ENCODE measurements at places on chromosomes 6 and 20.

DNA sequence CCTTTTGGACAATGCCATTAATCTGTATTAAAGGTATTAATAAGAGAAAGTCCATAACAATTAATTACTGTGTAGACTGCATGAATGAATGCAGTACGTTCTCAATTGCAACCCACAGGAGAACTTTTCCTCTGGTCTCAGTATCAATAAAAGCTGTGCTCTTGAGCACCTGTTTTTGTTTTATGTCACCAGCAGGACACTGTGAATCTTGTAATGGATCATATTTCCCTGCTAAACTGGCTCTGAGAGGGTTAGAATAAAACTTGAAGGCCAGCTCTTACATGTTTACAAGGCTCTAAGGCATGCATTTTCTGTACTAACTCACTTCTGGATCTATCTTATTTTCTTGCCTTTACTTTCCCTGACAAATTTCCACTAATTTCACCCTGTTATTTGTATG lies 214.3 kb upstream of the PLN start:
- no peak for DNase-seq

DNA sequence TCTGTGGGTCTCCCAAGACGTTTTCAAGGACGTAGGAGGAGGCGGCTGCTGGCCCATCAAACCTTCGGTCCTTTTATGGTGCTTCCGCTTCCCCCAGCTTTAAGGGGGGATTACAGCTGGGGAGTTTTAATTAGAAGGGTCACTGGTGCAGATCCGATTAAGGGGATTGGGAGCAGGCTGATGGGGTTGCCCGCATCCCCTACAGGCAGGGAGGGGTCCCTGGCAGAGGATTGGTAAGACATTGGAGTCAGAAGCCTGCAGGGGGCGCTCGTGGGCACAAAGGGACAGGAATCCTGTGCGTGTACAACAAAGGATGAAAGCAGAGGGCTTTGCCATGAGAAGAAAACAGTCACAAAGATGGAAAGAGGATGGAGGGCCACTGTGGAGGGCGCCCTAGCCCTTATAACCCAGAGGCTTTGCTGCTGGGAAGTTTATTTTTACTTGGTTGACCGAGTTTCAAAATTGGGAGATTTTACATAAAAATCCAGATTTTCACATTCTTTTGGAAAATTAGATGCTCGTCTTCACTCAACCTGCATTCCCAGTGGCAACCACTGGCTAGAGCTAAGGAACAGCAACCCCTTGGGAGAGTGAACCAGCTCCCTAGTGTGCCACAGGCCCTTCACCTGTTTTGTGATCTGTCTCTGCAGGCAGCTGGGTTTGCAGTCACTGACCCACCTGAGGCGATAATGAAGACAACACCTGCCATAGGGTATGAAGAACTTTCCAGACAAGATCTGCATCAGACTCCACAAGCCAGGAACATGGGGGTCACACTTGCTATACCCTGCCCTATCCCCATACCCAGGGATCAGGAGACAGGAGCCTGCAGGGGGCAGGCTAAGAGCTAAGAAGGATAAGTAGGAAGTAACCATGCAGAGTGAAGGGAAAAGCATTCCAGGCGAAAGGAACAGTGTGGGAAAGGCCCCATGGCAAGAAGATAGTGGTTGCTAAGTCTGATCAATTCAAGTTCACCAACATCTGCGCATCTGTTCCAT lies 97.7 kb downstream of the KCNB1 start:
- DNase-seq, result peak; percentile 22

- no peak for DNase-seq
Measured at GRCh38 chr6:143743301-143744166, 65.8 kb downstream of the PHACTR2 start.

- no peak for DNase-seq
Measured at GRCh38 chr6:107973594-107973993, 15.6 kb upstream of the SEC63 start.

DNA sequence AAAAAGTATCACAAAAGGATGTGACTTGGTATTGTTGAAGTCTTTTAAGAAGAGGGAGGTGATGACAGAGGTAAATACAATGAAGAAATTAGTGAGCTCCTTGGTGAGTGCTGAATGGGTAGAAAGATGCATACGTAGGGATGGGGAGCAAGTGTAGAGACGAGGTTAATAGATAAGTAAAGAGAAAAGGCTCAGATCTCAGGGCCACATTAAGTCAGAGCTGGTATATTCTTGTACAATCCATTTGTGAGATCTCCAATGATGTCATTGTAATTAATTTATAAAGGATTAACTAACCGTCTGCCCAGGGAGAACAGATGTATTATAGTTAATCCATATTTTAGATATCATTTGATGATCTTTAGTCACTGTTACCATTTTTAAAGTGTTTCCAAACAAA lies 43.4 kb downstream of the SMPDL3A start:
- DNase-seq, result no peak

GRCh38 chr6:71038711-71039344 lies 82.0 kb upstream of the B3GAT2 start:
- DNase-seq, result no peak
